Right hindlimb (tissue), 1 donor: ENCODE measurements at places on chromosomes 4 and X.

DNA sequence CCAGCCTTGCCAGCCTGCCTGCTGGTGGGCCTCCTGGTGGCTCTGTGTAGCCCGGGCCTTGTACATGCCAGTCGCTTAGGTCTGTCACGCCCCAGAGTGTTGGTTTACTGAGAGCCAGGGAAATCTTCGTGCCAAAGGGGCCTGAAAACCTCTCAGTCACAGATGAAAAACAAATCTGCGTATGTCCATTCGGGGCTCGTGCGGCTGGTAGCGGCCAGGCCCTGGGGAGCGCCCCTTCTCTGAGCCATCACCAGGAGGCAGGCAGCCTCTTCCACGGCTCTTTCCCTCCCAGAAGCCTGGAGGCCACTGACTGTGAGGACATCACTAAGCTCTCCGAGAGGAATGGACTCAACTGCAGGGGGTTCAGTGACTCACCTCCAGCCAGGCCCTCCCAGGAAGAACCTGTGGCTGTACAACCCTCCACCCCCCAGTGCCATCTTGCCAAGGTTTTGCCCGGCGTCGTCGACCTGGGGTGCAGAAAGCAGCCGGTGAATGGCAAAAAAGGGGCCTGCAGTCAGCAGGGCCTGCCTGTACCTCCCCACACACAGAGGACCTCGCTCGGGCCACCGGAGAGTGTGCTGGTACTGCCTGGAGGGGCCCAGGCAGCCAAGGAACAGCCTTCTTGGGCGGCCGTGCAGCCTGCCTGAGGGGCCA, 162.2 kb downstream of the BCOR start:
- no peak for DNase-seq

DNA sequence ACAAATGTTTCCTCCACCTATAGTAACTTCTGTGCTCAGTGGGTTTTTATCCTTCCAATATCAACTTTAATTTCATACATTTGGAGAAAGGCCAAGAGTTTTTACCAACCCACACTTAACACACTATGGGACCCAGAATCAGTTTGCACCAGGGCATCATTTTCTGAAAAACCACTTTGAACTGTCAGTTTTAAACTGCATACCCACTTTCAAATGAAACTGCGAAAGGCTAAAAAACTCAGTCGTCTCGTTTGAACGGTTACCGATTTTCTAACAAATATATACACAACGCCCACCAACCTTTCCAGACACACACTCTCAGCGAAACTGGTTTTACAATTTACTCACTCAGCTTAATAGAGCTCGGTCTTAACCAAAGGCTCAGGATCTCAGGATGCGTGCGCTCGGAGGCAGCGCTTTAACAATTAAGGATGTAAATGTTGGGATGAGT, 376 bp downstream of the ABCG2 start:
- no peak for DNase-seq

GRCh38 chr4:87304745-87305432, 17.8 kb downstream of the HSD17B13 start:
- no peak for DNase-seq

DNA sequence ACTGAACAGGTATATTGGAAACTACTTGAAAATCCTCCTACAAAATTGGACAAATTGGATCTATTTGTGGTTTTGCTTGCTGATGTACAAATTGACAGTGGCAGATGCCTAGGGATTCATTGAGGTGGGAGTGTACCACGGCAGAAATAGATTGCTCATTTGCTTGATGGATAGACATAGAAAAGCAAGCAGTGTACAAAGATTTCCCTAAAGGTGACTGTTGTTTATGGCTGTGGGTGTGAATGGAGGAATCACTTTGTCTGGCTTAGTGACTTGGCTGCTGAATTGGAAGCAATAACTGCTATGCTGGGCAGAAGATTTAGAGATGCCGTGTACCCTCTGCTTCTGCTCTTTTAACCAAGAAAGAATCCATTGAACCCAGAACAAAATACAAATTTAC, 191.0 kb upstream of the GRID2 start:
- no peak for DNase-seq

GRCh38 chr4:151960449-151961230, 199.8 kb upstream of the GATB start:
- no peak for DNase-seq

- DNase-seq = no peak
These were observed 674.8 kb upstream of the INTU start for GRCh38 chr4:126957987-126958386.

- DNase-seq = no peak
These were observed 47.0 kb downstream of the FANCB start for GRCh38 chrX:14825851-14826250.

DNA sequence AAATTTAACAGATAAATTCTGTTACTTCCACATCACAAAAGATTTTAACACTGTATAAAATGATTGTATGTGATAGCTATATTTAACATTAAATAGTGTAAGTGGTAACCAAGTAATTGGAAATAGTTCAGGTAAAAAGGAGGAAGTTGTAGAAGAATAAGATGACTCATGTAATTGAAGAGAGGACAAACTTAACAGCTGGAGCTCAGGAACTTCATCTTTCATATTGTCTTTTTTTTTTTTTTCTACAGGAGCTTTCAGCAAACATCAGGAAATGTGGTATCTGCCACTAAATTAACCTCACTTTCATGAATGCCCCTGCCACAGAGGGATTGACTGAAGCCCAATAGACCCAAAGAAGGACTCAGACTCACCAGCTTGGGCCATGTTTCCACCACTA, 188.4 kb upstream of the VEGFC start:
- DNase-seq = no peak

- no peak for DNase-seq
These were observed 17.0 kb upstream of the TMEM154 start for GRCh38 chr4:152696764-152697261.

GRCh38 chr4:5719350-5720055, 8.5 kb downstream of the EVC start:
- no peak for DNase-seq

DNA sequence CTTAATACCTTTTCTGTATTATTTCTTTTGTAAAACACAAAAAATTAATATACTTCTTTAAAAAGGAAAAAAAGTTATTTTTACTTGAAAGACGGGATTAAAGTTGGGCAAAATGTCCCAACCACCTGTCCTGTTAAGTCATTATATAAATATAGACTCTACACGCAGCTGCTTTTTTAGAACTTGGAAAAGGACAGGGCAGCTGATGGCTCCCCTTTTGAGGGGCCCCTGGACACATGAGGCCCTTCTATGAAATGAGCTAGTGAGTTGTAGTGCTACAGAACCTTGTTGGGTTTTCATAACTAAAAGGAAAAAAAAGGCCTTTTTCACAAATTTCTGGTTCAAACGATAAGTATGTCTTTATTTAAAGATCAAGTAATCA, 600 bp upstream of the BEX2 start:
- DNase-seq = peak; percentile 14

- peak; percentile 78 for DNase-seq
These were observed 1.2 kb downstream of the MGST2 start for GRCh38 chr4:139666735-139667281.

GRCh38 chr4:38902695-38903094, 35.1 kb downstream of the FAM114A1 start:
- DNase-seq = no peak
